Muscle of arm (tissue), 14 donors: ENCODE measurements at places on chromosomes 5 and 9.

- no peak for DNase-seq
Observed at GRCh38 chr5:65808251-65808741, 86.3 kb downstream of the NLN start.

GRCh38 chr9:90805006-90805996 is 3.7 kb downstream of the SYK start:
- no peak for DNase-seq

DNA sequence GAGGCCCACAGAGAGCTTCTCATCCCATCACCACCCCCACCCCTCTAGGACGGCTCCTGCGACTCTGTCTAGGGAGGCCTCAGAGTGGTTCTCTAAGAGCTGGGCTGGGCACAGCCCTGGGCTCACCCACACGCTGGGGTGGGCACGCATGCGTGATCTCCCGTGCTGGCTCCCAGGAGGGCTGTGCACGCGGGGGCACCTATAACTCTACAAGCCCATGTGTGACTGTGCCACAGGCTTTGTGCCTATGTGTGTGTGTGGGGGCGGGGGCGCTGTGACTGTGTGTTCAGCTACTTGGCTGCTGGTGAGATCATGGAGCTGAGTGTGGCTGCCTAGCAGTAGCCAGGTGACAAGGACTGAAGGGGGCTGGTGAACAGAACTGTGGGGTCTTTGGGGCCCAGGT is 32.2 kb downstream of the NDUFA8 start:
- no peak for DNase-seq

- no peak for DNase-seq
Observed at GRCh38 chr5:168334280-168334679, 42.8 kb downstream of the WWC1 start.

GRCh38 chr9:31912636-31913035 is 471.8 kb upstream of the ACO1 start:
- DNase-seq: no peak

DNA sequence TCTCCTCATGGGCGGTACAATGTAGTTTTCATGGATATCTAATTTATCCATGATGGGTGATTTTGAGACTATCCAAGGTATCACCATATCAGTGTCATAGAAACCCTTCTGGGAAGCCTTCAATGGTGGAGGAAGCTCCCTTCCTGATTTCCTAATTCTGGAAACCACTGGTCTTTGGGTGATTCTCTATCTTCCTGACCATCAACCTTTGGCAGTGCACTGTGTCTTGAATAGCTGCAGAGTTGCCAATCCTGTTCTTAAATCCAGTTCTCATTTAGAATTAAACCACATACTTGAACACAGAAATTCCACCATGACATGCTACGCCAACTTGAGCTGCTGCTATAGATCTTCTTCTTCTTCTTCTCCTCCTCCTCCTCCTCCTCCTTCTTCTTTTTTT is 161.7 kb upstream of the KLF9 start:
- no peak for DNase-seq

DNA sequence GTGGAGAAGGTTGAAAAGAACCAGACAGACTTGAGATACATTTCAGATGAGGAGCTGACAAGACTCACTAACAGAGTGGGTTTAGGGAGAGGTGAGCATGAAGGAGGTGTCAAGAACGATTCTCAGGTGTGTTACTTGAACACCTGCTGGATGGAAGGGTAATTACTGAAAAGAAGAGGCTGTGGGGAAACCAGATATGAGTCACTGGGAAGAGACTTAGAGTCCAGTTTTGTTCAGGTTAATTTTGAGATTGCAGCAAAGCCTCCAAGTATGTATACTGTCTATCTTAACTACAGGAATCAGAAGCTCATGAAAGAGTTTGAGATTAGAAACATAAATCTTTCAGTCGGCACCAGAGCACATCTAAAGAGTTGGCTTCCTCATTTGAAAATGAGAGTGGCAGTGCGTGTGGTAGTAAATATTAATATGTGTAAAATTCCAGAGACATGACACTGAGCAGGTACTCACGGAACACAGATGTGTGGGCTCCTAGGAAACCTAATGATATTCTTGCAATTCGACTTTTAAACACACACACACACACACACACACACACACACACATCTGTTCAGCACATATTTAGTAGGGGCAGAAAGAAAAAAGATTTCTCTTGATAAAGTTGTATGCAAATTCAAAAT is 197.1 kb downstream of the CDH18 start:
- DNase-seq: no peak

DNA sequence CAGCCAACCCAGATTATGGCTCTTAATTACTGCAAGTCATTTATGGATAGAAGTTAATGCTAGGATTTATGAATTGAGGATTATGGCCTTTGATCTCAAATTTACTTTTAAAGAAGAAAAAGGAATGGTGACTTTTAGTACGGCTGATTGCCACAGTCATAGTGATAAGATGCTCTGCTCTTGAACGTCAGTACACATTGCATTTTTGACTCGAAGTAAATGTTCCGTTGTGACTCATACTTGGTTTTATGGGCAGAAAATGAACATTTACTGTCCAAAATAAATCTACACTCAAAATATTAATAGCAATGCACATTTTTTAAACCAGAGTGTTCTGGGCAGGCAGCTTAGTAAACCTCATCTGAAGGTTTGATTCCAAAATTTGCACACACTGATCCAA is 830 bp downstream of the ADAMTSL1 start:
- peak; percentile 67 for DNase-seq

GRCh38 chr9:70413464-70413798 is 1.0 kb downstream of the KLF9 start:
- DNase-seq: no peak

GRCh38 chr9:133331221-133331620 is 4.8 kb downstream of the SURF6 start:
- DNase-seq: no peak

GRCh38 chr9:129471201-129472019 is 149.5 kb downstream of the C9orf50 start:
- DNase-seq: no peak

DNA sequence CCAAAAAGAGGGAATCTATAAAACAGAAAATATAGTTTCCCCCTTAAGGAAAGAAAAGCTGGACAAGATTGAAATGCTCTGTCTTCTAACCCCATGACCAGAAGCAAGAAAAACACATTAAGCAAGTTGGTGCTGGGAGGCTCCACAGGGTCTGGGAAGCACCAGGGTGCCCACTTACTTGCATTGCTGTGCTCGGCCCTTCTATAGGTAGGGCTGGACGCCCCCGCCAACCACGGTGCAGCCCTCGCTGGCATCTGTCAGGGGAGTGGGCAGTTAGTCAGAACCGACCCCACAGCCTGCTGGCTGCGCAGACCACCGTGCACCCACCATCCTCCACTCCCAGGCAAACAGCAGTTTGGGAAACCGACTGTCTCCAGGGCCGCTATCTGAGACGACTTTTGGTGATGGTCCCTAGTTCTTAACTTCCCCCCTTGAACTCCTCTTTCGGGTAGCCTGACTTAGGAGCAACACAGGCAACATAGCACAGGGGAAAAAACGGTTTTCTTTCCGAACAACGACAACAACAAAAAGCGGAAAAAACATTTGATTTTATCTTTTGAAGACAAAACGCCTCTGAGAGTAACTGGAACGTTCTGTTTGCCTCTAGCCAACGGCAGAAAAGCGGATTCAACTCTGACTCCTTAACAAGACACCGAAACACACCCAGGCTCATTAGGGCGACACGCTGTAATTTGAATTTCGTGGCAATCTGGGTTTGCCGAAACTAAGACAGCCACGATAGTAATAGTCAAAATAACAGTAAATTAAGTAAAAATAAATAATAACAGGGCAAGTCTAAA is 3.9 kb downstream of the IRX2 start:
- DNase-seq: no peak

GRCh38 chr5:143315929-143316328 is 87.6 kb downstream of the NR3C1 start:
- DNase-seq: no peak

- no peak for DNase-seq
Observed at GRCh38 chr5:80149161-80149609, 106.7 kb downstream of the SERINC5 start.
